ENCODE measurements at places on chromosomes 4 and X.

DNA sequence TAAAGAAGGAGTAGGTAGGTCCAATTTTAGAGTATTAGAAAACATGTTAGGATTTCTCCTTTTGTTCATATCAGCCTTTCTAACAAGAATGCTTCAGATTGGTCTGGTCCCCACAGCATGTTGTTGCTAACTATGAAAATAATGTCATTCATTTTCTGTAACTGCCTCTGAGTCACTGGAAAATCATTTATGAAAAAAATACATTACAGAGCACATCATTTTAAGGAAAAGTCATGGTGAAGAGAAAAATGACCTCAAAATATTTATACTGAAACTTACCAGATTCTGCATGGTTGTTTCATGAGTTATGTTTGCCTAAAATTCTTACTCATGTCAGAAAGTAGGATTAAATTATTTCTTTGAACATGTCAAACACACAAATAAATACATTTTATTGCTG lies 35.2 kb downstream of the DTHD1 start:
- peak; percentile 2 for DNase-seq

- DNase-seq, result no peak
Measured at GRCh38 chrX:27085346-27085745, 377.8 kb downstream of the PPP4R3C start.

GRCh38 chr4:114015444-114015899 lies 36.0 kb upstream of the ARSJ start:
- peak; percentile 17 for DNase-seq

GRCh38 chr4:738781-739280 lies 33.2 kb downstream of the PCGF3 start:
- no peak for DNase-seq

DNA sequence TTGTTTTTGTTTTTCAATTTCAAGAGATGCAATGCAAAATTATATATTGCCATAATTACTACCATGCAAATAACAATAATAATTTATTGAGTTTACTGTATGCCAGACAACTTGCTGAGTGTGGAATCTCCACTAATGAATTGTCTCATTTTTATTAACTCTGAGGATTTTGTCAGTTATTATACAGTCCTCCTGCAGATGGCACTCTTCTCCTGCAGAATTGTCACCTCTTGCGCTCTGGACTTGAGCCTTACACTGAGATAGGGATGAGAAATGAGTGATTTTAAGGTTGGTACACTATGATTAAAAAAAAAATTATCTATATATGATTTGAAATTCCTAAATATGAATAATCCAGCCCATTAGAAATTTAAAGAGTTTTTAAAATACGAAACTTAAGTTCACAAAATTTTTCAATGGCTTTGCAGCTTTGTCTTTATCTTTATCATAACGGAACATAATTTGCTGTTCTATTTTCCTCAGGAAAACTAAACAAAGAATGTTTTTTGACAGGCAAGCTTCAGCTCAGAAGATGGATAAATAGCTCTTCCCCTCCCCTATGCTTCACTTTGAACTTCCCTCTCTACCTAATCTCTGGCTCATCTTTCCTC lies 12.7 kb upstream of the PAQR3 start:
- DNase-seq, result no peak

GRCh38 chr4:169117591-169118081 lies 107.6 kb upstream of the CBR4 start:
- DNase-seq, result no peak
